ENCODE measurements at places on chromosomes 1 and 21.

DNA sequence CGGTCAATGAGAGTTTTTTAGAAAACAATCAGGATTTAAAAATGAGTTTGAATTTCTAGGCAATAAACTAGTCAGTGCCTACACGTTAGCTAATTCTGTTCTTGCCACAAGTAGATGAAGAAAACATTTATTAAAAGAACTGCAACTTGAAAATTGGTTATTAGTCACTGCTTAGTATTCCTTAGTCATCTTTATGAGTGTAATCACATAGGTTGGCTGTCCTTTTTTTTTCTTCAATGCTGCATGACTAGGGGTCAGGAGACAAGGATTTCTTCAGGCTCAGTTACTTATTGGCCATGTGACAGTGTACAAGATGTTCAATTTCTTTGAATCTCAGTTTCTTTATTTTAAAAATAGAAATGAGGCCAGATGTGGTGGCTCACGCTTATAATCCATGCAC lies 17.1 kb downstream of the SOAT1 start:
- DNase-seq = peak; percentile 74

DNA sequence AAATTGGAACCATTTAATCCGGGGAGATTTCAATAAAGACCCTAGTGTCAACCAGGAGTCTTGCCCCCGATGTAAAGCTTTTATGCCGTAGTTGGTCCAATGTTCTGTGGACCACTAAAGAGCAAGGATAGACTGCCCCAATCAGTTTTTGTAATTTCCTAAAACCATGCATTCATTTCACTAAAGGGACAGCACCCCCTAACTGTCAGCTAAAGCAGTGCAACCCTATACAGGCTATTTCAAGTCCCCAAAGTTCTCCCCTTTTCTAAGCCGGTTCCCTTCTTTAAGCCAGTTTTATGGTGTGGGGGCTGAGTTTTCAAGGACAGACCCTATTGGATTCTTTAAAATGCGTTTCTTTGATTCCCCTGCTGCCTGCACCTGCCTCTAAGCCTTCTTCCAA lies 12.7 kb upstream of the PDPN start:
- DNase-seq = no peak

GRCh38 chr1:216632980-216633379 lies 90.2 kb downstream of the ESRRG start:
- no peak for DNase-seq

DNA sequence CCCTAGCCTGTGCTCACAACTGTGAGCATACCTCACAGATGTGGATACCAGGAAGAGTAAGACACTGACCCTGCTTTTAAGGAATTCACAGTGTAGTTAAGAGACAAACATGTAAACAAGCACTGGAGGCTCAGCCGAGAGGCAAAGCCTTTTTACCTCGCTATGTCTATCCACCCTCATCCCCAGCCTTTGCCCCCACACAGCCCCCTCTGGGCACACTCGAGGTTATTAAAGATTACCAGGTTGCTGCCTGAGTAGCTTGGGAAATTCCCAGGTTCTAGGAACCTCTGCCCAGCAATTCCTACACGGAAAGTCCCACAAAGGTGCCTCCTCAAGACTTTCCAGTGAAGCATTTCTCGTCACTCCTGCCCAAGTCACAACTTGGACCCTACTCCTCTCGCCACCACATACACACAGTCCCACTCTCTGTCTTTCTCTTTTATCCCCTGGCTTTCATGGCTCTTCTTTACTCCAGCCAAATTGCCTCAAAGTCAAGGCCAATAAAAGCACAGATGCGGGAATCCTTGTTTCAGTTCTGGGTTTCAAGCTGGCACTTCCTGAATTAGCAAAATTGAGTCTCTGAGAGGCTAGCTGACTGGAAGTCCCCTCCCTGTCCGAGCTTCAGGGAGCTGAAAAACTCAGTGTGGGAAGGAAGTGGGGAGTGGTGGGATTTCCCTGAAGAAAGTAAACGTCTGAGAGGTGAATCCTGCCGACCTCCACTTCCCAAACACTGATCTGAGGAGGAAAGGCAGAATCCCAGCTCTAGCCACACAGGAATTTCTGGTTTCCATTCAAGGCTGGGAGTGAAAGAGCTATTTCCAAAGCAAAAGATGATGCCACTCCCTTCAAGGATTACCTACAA lies 7.6 kb downstream of the DENND2D start:
- no peak for DNase-seq

All from fibroblast of upper back skin (primary cell).